Stimulated activated CD8-positive, alpha-beta memory T cell treated with anti-CD3 and anti-CD28 coated beads, Interleukin-7, amount 100 ng/mL, for 24 hours (primary cell): ENCODE measurements at places on chromosomes 4 and X.

DNA sequence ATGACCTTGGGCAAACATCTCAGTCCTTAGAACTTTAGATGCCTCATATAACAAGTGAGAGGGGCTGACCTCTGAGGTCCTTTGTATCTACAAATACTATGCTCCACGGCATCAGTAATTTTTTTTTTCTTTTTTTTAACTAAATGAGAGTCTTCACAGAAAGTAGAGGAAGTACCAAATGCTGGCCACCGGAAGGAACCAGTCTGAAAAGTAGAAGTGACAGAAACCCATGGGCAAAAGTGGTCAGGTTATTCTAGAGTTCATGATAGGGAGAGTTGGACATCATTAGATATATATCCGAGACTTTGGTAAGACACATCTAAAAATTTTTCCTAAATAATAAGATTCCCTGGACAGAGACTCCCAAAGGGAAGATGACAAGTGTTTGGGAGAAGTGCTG lies 53.7 kb downstream of the COQ2 start:
- no peak for DNase-seq

GRCh38 chr4:76982638-76983584 lies 33.4 kb downstream of the SEPTIN11 start:
- no peak for DNase-seq

GRCh38 chr4:99755223-99755944 lies 61.2 kb upstream of the DAPP1 start:
- DNase-seq, result no peak

DNA sequence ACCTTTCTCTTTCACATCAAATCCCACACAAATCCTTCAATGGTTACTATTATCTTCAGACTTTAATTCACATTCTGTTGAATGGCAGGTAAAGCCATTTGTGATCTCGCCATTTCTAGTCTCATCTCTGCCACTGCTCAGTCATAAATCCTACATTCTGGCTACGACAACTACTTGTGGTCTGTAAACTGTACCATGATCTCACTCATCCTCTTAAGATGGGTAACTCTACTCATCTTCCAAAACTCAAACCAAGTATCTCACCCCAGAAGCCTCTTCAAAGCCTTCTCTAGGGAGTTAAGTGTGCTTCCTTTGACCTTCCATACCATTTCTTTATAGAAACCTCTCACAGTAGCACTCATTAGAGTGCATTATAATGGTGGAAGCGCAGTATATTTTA lies 101.8 kb downstream of the NEK1 start:
- no peak for DNase-seq

GRCh38 chrX:107610667-107611066 lies 17.6 kb upstream of the PRPS1 start:
- no peak for DNase-seq

GRCh38 chrX:2485789-2486345 lies 14.9 kb downstream of the DHRSX start:
- no peak for DNase-seq

GRCh38 chr4:169143335-169143734 lies 127.4 kb downstream of the SH3RF1 start:
- no peak for DNase-seq

GRCh38 chr4:112645541-112646329 lies 8.8 kb downstream of the LARP7 start:
- no peak for DNase-seq

- DNase-seq, result no peak
These were observed 351.8 kb upstream of the FGF13 start for GRCh38 chrX:139063364-139063763.

DNA sequence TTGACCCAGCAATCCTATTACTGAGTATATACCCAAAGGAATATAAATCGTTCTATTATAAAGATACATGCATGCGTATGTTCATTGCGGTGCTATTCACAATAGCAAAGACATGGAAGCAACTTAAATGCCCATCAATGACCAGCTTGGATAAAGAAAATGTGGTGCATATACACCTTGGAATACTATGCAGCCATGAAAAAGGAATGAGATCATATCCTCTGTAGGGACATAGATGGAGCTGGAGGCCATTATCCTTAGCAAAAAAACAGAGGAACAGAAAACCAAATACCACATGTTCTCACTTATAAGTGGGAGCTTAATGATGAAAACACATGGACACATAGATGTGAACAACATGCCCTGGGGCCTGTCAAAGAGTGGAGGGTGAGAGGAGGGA lies 124.1 kb upstream of the AFF2 start:
- no peak for DNase-seq

DNA sequence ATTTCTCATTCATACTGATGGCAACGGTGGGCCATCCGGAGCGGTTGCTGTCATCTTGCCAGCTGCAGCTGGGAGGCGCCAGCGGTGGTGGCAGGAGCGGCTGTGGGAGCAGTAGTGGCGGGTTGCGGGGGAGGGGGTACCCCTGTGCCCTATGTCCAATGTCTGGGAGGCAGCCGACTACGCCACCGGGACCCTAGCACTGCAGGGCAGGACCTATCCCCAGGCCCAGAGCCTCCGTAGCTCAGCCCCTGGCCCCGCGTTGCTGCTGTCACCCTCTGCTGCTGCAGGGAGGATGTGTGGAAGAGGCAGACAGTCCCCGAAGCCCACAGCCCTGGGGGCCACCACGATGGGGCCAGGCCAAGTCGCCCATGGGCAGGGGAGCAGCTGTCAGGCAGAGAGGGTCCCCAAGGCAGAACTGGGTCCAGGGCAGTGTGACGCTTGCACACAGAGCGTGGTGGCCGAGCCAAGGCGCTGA lies 10.0 kb upstream of the SPP1 start:
- DNase-seq, result no peak

GRCh38 chrX:131677655-131678628 lies 134.1 kb downstream of the OR13H1 start:
- DNase-seq, result peak; percentile 4

- DNase-seq, result peak; percentile 80
These were observed 9.9 kb downstream of the TNIP2 start for GRCh38 chr4:2745981-2746806.

GRCh38 chrX:135984791-135985156 lies 461 bp upstream of the SLC9A6 start:
- DNase-seq, result no peak

- no peak for DNase-seq
These were observed 21.5 kb downstream of the UVSSA start for GRCh38 chr4:1368421-1369090.

DNA sequence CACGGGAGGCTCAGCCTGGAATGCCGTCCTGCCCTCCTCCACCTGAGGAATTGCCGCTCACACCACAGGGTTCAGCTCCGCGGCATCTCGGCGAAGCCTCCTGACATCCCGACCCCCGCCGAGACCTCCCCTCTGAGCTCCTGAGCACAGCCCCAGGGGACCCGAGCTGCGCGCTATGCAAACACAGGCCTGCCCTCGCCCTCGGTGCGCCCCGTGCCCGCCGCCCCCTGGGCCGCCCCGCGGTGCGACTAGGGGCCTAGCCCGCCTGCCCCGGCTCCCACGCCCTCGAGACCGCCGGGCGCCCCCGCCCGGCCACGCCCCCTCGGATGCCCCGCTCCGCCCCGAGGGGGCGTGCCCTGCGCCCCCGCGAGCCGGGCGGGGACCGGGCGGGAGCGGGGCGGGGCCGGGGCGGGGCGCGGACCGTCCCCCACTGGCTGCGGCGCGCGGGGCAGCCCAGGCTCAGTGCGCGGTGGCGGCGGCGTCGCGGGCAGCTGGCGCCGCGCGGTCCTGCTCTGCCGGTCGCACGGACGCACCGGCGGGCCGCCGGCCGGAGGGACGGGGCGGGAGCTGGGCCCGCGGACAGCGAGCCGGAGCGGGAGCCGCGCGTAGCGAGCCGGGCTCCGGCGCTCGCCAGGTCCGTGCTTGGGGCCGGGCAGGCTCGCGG lies at the start of gene FGFR3:
FGFR3 (plus strand) TSS at position 462 of the 664 bp plus-strand sequence. CDS start 642 bp downstream, outside the sequence.
- DNase-seq, result peak; percentile 19

DNA sequence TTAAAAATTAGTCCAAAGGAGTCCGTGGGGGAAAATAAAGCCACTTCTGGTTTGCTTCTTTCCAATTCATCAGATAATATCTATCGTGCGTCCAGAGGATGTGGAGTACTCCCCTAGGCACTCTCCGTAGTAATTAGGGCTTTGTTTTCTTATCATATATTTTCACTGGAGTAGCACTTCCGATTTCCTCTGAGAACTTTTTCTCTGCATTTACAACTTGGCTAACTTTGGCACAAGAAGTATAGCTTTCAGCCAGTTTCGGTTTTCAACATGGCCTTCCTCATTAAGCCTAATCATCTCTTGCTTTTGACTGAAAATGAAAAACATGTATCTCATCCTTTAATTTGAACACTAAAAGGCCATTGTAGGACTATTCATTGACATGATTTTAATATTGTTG lies 80.5 kb downstream of the CASP3 start:
- DNase-seq, result no peak

- no peak for DNase-seq
These were observed 5.5 kb upstream of the TRIM75 start for GRCh38 chr4:165048170-165048569.

GRCh38 chr4:148849581-148849980 lies 407.4 kb upstream of the NR3C2 start:
- no peak for DNase-seq

DNA sequence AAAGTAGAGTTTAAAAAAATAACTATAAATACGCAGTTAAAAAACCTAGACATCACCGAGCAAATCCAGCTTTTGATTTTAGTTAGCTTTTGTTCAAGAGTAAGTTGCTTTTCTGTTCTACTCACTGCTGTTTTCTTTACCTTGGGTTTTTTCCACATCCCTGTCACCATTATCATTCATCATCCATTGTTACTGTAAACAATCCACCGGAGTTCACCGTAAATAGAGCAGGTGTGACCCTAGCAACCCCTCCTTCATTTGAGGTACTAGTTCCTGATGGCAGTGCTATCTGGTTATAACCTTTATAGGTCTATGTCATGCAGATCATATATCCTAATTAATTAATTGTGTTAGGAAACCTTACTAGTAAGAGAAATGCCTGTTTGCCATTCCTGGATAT lies 43.0 kb upstream of the TEX13D start:
- DNase-seq, result no peak

DNA sequence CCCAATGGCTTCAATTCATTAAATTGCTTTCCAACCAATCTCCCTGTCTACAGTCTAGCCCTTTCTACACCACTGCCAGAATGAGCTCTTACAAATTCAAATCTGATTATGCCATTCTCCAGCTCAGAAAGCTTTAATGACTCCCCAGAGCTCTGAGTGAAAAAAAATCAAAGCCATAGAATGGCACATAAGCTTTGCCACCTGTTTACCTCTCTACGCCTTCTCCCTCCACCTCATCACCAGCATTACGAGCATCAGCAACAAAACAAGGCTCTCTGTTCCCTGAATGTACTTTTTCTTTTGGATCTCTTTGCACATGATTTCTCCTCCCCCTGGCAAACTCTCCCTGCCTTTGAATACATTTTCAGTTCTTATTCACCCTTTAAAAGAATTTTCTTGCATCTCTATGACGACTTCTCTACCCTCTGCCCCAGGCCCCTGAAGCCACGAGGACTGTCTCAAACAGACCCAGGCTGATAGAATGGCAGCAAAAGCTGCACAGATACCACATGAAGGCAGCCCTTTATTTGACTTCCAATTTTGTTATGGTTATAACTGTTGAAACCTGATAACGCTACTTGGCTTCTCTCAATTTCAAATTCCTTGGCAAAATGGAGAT lies 516.0 kb downstream of the PCDH7 start:
- no peak for DNase-seq

- DNase-seq, result no peak
These were observed 88.0 kb upstream of the TLR2 start for GRCh38 chr4:153595894-153596601.

- no peak for DNase-seq
These were observed at the start of gene CXCL8 for GRCh38 chr4:73740353-73740778. TSS of gene CXCL8 (plus strand) at chr4:73740569. CDS start at chr4:73740659, 90 bp downstream.

DNA sequence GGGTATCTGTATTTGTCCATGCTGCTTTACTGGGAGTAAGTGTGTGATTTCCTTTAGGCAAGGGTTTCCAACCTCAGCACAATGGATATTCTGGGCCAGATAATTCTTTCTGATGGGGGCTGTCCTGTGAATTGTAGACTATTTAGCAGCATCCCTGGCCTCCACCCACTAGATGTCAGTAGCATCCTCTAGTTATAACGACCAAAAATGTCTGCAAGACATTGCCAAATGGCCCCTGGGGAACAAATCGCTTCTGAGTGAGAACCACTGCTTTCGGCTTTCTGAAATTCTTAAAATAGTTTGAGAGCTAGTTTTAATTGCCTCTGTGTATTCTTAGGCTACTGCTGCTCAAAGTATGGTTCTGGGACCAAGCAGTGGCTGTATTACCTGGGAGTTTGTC lies 81.2 kb upstream of the GPM6B start:
- no peak for DNase-seq

- no peak for DNase-seq
These were observed 54.4 kb downstream of the NBDY start for GRCh38 chrX:56783450-56783831.

DNA sequence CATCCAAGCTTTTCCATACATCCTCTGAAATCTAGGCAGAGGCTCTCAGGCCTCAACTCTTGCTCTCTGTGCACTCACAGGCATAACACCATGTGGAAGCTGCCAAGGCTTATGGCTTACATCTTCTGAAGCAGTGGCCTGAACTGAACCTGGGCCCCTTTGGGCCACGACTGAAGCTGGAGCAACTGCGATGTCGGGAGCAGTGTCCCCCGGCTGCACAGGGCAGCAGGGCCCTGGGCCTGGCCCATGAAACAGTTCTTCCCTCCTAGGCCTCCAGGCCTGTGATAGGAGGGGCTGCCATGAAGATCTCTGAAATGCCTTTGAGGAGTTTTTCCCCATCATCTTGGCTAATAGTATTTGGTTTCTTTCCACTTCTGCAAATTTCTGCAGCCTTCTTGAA lies 39.2 kb downstream of the PRRG1 start:
- DNase-seq, result no peak

DNA sequence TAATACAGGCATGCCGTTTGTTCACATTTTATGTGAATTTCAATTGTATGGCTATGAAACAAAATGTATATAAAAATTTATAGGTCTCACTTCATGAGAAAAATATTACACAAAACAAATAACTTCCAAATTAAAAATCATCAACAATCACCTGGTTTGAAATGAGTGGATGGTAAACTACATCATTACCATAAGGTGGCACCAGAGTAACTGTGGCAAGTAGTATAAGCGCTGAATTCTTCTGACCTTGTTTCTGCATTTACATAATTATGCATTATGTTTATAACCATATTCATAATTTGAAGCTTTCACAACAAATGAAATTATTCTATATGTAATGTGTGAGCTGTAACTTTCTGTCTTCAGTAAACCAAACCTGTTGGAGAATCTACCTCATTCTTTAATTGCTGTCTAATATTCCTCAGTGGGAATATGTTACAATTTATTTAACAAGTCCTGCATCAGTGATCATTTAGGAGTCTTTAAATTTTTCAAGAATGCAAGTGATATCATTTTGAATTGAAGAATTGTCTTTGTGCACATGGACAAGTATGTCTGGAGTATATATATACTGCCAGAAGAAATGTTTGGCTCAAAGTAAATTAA lies 55.2 kb downstream of the MMRN1 start:
- no peak for DNase-seq

DNA sequence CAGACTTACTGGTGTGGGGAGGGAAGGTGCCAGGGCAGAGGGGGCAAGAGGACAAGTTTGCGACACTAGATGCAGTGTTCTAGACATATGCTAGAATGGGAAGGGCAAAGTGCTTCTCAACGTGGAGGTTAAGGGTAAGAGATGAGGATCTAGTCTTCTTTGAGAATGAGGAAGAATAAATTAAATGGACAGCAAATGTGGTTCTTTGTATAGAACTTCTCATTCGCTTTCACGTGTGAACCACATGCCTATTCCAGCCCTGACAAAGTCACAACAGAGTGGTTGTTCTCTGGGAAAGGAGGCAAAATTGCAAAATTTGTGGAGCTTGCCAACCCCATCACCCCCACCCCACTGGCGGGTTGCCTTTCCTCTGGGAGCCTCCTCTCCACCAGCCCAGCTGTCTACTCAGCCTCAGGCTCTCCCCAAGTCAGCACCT lies 1.5 kb upstream of the ANXA5 start:
- DNase-seq, result no peak
